ENCODE measurements at places on chromosomes 6 and 20.

DNA sequence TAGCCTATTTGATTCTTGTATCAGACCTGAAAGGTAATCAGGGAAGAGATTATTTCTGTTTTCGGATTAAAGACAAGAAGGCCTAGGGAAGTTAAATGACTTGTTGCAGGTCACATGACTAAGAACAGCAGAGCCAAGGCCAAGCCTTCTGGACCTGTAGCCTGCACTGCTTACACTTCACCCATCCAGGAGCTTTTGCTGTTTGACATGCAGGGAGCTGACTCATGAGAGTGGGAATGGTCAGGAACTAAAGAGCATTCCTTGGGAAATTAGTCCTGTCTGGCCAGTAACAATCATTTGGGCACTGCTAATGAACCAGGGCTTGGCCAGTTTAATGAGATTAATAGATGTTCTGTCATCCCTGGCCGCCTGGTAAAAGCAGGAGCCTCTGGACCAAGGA, 46.8 kb downstream of the EIF2S2 start:
- DNase-seq: no peak

DNA sequence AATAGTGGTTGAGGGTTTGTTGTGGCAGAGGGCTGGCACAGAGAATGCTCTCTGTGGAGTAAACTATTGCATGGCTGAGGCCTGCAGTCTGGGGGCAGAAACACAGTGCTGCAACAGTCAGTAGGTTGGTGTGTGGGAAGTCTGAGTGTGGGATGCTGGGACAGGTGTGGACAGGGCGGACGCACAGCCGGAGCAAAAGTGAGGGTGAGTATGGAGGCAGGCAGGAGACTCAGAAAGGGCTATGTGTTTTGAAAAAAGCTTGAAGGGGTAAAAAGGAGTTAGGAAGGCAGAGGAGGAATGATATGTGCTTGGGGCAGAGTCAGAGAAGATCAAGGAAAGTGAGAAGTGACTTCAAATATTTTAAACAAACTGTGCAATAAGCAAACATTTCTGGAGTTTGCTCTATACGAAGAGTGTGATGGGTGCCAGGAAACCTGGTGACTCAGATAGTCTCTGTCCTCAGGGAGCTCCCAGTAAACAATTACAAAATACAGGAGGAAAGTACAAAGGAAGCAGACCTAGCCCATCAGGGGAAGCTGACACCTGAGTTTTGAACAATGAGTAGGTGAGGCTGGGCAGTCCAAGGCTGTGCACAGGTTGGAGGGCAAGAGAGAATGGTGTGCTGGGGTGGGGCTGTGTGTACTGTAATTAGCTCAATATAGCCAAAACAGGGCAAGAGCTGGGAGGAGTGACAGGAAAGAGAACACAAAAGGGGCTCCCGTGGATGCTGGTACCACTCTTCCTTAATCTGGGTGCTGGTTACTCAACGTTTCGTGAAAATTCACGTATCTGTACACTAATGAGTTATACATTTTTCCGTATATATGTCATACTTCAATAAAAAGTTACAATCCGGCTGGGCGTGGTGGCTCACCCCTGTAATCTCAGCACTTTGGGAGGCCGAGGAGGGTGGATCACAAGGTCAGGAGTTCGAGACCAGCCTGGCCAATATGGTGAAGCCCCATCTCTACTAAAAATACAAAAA, 55.2 kb downstream of the PIGU start:
- peak; percentile 6 for DNase-seq

DNA sequence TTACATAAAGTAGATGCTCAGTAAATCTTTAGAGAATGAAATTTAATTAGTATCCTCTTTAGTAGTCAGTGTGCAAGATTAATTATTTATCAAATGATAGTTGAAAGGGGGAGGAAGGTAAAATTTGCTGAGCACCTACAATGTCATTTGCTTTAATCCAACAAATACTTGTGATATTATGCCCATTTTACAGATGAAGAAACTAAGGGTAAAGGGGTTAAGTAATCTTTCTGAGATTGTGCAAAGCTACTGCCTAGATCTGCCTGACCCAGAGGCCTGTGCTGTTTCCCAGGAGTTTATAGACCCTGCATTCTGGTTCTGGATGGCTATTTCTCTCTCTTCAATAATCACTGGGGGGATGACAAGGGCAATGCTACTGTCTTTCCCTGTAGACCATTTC, 58.3 kb upstream of the BACH2 start:
- no peak for DNase-seq

- no peak for DNase-seq
These were observed 9.5 kb upstream of the IGF2R start for GRCh38 chr6:159959165-159959975.
